ENCODE measurements at places on chromosomes 2 and 18.

- no peak for DNase-seq
Observed at GRCh38 chr18:75839041-75839440, 411.5 kb upstream of the SMIM21 start.

DNA sequence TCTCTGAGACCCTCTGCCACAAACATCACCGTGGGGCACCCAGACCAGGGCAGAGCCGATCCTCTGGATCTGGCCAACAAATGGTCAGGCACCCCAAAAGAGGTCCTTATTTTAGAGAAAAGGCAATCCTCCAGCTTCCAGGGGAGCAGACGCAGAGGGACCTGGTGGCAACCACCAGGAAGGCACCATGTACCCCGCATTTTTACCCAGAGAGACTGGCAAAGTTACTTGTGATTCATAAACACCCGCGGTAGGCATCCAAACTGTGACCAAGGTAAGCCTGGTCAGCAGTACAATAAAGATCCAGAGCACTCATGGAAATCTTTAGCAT, 10.5 kb downstream of the LIMS2 start:
- no peak for DNase-seq

DNA sequence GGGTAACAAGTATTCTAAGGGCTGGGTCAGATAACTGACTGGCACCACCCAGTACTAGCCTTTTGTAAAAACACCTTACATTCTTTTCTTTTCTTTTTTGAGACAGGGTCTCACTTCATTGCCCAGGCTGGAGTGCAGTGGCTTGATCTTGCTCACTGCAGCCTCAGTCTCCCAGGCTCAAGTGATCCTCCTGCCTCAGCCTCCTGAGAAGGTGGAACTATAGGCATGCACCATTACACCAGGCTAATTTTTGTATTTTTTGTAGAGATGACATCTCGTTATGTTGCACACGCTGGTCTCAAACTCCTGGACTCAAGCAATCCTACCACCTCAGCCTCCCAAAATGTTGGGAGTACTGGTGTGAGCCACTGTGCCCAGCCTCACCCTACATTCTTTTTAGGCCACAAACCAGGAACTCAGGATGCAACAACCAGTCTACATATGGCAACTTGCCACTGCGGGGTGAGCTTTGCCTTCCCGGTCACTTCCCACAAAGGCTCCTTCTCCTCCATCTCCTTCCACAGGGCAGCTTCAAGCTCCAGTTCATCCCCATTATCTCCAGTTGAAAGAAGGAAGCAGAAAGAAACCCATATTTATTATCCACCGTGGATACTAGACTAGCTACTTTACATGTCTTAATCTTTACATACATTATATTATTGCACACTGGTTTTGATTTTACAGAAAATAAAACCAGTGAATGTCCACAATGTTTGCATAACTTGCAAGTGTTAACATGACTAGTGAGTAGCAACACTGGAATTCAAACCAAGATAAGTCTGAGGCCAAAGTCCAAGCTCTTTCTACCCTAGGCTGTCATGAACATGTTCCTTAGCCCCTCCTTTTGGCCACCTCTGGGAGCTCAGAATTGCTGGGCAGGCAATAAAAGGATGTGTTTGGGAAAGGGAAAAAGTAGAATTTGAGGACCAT, 23.7 kb upstream of the AP1S3 start:
- DNase-seq: peak; percentile 85

DNA sequence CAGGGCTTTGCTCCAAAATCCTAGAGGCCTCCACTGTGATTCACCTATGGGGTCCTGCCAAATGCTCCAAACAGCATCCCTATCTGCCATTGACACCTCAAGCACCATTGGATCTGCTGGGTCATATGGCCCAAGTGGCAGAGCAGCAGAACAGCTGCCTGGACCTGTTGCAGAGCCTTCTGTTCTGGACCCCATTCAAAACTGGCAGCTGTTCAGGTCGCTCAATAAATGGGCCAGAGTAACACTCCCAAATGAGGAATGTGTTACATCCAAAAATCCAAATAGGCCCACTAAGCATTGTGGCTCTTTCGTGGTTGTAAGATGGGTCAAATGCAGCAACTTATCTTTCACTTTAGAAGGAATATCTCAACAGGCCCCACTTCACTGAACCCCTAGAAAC, 783.6 kb downstream of the DCDC2C start:
- no peak for DNase-seq

GRCh38 chr2:65053199-65053598, 3.0 kb upstream of the CEP68 start:
- no peak for DNase-seq

- no peak for DNase-seq
Observed at GRCh38 chr18:66523219-66523991, 80.5 kb downstream of the CDH19 start.

GRCh38 chr2:141513853-141514252, 617.0 kb downstream of the LRP1B start:
- DNase-seq: no peak

- DNase-seq: peak; percentile 60
Observed at GRCh38 chr18:9612215-9612830, 2.0 kb downstream of the PPP4R1 start.

DNA sequence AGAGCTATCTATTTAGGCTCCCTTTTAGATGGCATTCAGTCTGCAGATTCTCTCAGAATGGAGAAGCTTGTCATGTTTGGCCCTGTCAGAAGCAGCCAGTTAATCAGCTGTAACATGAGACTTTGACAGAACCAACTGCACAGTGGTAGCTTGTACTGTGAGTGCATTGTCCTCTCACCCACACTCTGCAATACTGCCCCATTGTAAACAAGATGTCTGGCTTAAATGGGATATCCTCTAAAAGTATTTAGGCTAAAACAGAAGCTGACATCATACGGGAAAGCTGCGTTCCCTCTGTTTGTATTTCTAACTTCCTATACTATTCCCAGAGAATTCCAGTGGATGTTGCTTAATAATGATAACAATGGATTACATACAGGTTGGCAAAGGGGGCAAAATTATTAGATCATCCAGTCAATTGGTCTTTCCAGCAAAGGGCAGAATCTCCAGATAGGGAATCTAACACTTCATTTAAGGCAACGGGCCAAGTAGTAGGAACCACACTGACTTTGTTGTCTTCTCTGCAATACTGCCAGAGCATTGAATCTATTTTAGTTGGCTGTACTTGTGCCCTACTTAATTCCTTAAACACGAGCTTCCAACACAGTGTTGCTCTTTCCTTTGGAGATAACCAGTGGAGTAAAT, 15.4 kb upstream of the STAT4 start:
- peak; percentile 80 for DNase-seq

DNA sequence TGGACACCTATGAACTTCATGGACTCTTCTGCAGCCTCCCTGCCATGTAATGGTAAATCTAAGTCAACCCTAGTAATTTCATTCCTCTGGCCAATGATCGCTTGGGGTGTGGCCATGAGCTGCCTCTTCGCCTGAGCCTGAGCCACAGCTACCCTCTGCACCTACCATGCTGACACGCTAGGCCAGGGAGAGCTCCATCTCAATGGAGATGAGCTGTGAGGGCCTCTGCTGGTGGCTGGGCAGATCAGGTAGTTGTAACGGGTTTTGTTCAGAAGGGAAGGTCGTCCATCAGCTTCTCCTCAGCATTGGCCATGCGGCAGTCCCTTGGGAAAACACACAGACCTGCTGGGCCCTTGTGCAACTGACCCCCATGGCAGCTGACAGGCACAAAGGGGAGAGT, 24.4 kb downstream of the MPHOSPH10 start:
- no peak for DNase-seq

DNA sequence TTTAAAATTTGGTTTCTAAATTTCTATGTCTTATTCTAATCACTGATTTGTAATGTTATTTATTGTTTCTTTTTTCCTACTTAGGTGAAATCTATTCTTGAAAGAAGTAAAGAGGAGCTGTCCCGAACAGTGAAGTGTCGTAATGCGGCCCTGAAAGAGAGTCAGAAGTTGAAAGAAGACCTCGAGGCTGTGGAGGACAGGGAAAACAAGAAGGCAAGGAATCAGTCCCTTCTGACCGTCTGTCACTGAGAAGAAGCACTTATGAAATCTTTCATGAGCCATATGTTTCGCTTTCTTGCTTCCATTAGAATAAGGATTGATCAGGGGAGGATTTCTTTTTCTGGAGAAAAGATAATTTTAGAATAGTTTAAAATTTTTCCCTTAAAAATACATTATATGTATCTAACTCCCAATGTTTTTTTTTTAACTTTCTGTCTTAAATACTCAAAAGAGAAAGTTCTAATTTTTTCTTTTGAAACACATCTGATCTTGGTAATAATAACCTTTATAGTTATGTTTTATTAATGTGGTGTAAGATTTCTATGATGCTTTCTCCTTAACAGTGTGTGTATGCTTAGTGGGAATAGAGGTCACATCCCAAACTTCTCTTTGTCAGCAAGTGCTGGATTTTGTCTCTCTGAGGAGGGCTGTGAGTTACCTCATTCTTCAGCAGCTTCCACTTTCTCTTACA, 79.0 kb downstream of the CCDC150 start:
- DNase-seq: peak; percentile 9

DNA sequence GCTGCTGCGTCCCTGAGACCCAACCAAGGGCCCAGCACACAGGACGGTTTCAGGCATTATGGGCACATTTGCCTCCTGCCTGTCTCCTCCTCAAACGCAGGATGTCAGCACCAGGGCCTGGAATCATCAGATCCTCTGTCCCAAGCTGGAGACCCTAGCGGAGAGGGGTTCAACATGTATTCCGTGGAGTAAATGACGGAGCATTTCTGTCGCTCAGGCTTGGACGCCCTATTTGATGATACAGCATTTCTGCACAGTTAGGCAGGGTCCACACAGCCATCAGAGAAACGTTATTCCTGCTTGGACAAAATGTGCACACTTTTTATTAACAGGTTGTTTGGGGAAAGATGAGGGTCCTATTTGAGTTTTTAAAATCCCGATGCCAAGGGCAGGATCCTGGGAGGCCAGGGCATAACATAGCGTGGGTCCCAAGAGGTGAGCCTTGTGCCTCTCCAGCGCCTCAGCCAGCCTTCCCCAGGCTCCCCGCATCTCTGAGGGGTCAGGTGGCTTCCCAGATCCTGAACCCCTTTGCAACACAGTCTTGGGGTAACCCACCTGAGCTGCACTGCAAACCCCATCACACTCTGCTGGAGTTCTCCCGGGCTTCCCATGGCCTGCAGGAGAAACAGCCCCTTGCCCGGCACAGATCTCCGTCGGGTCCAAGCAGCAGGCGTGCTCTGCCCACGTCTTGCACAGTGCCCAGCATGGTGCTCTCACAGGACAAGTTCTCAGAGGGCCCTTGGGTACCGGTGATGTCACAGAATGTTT, 319.7 kb upstream of the MYT1L start:
- no peak for DNase-seq

Data from fibroblast of pulmonary artery (primary cell).